PC-9 (cell line): ENCODE measurements at places on chromosomes 7 and 10. TPM values are rescaled to one million over a fixed set of nuclear protein-coding genes. Genes with fewer than 3 reads are reported as not detected.

- DNase-seq: no peak
These were observed 39.2 kb downstream of the ELMO1 start for GRCh38 chr7:37409461-37409860.

DNA sequence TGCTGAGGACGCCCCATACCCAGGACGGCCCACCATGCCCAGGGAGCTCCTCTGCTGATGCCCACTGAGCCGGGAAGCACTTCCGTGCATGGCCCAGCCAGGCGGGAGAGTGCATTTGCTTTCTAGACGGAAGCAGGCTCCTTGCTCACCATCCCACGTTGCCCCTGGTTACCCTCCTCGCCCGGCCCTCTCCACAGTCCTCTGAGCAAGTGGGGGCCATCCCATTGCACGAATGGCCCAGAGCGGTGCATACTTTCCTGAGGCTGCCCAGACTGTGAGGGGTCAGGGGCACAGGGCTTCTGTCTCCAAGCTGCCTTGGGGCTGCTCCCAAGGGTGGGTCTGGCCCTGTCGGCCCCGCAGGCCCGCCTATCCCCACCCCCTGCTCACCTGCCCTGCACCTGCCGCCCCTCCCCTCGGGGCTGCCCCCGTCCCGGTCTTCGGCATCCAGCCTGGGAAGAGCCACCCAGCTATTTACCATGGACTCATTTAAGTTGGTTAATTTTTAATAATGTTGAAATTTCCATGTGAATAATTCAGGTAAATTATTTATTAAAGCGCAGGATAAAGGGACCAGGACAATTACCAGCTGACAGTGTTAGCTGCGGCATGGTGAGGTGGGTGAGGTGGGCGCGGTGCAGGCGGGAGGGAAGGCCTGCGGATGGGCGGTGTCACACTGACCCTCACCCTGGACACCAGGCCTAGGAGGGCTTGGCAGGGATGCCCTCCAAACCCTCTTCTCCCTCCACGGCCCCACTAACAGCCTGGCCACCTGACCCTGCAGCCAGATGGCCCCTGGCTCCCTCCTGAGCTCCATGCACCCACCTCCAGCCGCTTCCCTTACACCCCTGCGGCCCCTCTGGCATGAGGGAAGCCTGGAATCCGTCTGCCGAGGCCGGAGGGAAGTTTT lies 104.4 kb downstream of the MICALL2 start:
- DNase-seq: no peak

DNA sequence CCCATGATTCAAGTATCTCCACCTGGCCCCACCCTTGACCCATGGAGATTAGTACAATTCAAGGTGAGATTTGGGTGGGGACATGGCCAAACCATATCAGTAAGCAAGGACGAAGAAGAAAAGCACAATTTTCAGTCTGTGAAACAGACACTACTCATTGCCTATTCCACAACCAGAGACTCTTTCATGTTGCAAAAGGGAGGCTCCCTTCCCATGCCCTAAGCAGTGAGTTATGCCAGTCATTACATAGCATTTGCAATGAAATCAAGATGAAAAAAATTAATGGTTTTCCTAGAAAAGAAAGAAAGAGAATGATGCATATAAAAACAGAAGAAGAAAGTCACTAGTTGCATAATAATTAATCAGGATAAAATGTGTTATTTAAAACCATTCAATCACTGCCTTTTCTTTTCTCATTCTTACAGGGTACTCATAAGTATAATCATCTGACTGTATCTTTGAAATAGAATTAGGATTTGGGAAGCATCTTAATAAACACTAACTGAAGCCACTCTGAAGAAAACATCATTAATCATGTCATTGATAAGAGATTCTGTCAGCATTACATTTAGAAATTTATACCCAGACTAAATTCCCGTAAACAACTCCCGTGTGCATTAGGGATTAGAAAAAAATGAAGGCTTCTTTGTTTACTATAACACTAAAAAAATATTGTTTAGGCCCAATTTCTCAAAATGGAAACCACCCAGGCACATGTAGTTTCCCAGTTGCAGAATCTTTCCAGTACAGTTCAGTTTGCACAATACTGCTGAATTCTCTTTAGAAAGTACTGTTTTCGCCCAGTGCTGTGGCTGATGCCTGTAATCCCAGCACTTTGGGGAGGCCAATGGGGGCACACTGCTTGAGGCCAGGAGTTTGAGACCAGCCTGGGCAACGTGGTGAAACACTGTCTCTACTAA lies 9.1 kb downstream of the PRPS1L1 start:
- no peak for DNase-seq

GRCh38 chr10:397321-398068 lies 262.2 kb downstream of the ZMYND11 start:
- no peak for DNase-seq

STK31 gene
- 0.48 and 0.57 TPM in 2 replicates for total RNA-seq

- no peak for DNase-seq
These were observed 6.5 kb upstream of the PODXL start for GRCh38 chr7:131562941-131563340.

- DNase-seq: no peak
These were observed 21.8 kb downstream of the MRPS24 start for GRCh38 chr7:43847496-43847895.
